ENCODE measurements at places on chromosomes 4 and X. TPM values are rescaled to one million over a fixed set of nuclear protein-coding genes. Genes with fewer than 3 reads are reported as not detected.
A peak's percentile ranks its signal among the peaks of the same experiment; 100 is the strongest.

The BMP3 gene
- not detected for total RNA-seq

The RRH gene
- 0.19 TPM for total RNA-seq

The PPP2R2C gene
- total RNA-seq, result 9.7 TPM

The LRAT gene
- not detected for total RNA-seq

The TRAPPC11 gene
- total RNA-seq, result 20.5 TPM

The HOPX gene
- 21.3 TPM for total RNA-seq

The SNCA gene
- total RNA-seq, result 7.0 TPM

The CDS1 gene
- 1.3 TPM for total RNA-seq

The DNAAF6 gene
- not detected for total RNA-seq

- H3K36me3 ChIP-seq, result no peaks in the 10 kb centered on the region
- no peaks in the 10 kb centered on the region for H3K4me1 ChIP-seq
- H3K27ac ChIP-seq, result no peak overlapping the region
- no peak for DNase-seq
- H3K27me3 ChIP-seq, result no peaks in the 10 kb centered on the region
Observed at GRCh38 chr4:20529691-20530090, 170.6 kb upstream of the PACRGL start.

DNA sequence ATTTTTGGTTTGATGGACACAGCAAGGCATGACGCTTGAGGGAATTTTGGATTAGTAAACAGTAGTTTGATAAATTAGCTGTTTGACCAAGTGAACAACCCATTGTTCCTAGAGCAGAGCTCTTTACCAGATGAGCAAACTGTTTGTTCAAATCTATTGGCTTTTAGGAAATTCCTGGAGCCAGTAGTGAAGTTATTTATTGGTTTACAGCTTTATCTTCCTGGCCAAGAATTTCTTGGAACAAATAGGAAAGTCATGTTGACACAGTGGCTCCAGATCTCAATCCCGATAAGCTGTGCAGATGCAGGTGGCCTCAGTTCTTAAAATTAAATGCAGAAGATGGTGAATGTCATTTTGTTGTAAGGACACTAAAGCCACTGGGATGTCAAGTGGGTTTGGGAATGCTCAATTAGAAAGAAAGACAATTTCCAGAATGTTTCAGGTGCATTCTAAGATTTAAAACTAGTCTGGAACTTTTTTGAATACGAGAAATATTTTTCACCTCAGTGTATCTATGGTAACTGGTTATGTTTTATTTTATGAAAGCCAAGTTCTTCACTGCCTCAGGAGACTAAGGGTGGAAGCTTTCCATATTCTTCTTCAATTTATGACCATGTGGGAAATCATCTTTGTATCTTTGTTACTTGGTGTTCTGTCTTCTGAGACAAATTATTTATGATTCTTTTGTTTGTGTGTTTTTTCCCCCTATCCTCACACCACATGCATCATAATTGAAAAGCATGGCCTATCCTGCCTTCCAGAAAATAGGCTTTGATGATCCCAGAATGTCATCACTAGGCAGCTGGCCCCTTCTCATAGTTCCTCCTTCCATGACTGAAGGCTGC lies 554.5 kb downstream of the STIM2 start:
- no peak for DNase-seq
- peaks cover under 1% of the 10 kb centered on the region for H3K4me1 ChIP-seq
- no peak overlapping the region for H3K27ac ChIP-seq
- no peaks in the 10 kb centered on the region for H3K36me3 ChIP-seq

DNA sequence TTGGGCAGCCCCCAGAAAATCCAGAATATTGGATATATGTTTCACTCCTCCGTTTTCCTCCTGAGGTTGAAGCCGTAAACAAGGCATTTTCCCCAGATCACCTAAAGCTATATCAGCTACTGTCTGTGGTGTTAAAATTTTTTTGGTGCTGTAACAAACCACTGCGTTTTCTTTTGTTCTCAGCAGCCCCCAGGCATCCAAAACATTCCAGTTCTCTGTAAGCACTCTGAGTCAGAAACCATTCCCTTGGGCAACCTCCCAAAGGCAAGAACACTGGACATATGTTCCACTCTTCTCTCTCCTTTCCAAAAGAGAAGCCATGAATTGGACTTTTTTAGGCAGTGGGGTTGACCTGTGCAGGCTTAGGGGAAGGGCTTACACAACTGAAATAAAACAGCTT lies 310.9 kb downstream of the MID1IP1 start:
- no peak overlapping the region for H3K27ac ChIP-seq

GRCh38 chrX:9090766-9091165 lies 56.8 kb upstream of the FAM9B start:
- H3K36me3 ChIP-seq, result no peaks in the 10 kb centered on the region
- H3K4me3 ChIP-seq, result no peak overlapping the region
- no peak for DNase-seq
- no peaks in the 10 kb centered on the region for H3K27me3 ChIP-seq
- no peak overlapping the region for H3K27ac ChIP-seq

DNA sequence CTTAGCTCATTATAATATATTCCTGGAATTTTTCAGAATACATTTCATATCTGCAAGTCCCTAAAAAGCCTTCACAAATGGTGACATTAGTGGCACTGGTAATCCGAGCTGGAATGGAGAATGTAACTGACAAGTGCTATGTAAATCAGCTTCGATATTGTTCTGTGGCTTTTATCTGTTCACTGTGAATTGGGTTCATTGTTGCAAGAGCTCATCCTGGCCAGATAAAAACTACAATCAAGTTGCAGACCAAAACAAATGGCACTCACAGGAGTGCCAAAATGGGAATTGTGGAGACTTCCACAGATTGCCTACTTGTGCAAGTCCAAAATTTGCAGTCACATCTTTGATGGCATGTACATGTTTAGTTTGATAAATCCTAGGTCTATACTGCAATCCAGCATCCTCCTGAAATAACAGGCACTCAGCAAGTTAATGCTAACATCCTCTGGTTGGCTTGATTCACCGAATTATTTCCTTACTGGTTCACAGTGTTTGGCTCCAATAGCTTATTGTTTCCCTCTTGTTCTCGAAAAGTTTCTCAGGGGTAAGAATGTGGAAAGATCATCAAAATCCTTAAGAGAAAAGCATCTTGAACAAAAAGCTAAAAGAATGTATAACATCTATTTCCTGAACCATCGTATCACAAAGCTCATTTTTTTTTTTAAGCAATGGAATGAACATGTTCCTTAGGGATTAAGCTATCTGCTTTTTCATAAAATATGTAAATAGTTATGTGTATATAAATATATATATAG lies 904.9 kb downstream of the CENPC start:
- H3K4me1 ChIP-seq, result no peaks in the 10 kb centered on the region
- H3K36me3 ChIP-seq, result no peaks in the 10 kb centered on the region
- no peaks in the 10 kb centered on the region for H3K27me3 ChIP-seq

GRCh38 chrX:115459883-115460880 lies 100.8 kb upstream of the PLS3 start:
- no peaks in the 10 kb centered on the region for H3K36me3 ChIP-seq
- H3K4me1 ChIP-seq, result peaks cover 19% of the 10 kb centered on the region
- no peak for DNase-seq
- no peaks in the 10 kb centered on the region for H3K27me3 ChIP-seq

- H3K27me3 ChIP-seq, result no peaks in the 10 kb centered on the region
- no peak for DNase-seq
- no peak overlapping the region for H3K27ac ChIP-seq
- no peaks in the 10 kb centered on the region for H3K4me1 ChIP-seq
Observed at GRCh38 chrX:37989304-37989703, 17.0 kb upstream of the SYTL5 start.

- H3K36me3 ChIP-seq, result peaks cover 41% of the 10 kb centered on the region
- H3K27ac ChIP-seq, result peak within 1 kb of the TSS; percentile 86
- H3K4me3 ChIP-seq, result peak within 1 kb of the TSS; percentile 75
- peak; percentile 87 for DNase-seq
- peaks cover 23% of the 10 kb centered on the region for H3K4me1 ChIP-seq
- no peaks in the 10 kb centered on the region for H3K27me3 ChIP-seq
Observed at GRCh38 chrX:154443992-154444754, at the start of gene FAM50A. TSS of gene FAM50A (plus strand) at chrX:154444141. CDS start at chrX:154444236, 95 bp downstream.

GRCh38 chrX:132740316-132741123 lies 217.9 kb downstream of the HS6ST2 start:
- H3K27ac ChIP-seq, result no peak overlapping the region
- no peak for DNase-seq
- no peaks in the 10 kb centered on the region for H3K36me3 ChIP-seq
- H3K27me3 ChIP-seq, result peaks cover 5% of the 10 kb centered on the region
- no peak overlapping the region for H3K4me3 ChIP-seq

DNA sequence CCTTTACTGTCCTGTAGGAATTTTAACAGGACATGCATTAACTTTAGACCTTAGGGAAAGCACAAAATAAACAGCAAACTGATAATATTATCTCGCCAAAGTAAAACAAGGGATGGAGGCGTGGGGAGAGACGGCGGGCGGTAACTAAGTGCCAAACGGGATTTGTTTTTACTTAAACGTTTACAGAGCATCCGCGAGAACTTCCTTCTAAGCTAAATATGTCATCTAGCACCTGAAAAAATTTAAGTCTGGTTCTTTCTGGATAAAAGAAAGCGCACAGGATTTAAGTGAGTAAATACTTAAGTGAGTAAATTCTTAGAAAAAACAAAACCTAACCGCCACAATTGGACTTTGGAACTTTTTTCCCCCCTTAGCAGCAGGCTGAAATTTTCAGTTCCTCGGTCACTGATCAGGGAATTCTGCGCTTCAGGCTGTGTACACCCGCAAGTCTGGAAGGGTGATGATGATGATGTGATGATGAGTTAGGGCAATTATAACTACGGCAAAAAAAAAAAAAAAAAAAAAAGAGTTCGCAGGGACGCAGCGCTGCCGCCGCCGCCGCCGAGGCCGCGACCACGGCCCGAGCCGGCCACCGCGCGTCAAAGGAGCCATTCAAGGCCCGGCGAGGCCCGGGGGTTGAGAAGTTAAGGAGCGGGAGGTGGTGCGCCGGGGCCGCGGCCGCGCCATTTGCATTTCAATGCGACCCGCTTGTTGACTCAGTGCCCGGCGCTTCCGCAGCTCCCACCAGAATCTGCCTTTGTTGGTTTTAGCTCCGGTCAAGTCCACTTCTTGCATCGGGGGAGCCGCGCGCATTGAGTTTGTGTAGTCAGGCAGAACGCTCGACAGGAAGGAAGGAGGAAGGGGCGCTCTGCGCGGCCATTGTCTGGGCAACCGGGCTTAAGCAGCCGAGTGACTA lies 108.8 kb downstream of the SPRY1 start:
- H3K27me3 ChIP-seq, result no peaks in the 10 kb centered on the region
- H3K4me3 ChIP-seq, result peak overlapping the region; percentile 72
- peaks cover 13% of the 10 kb centered on the region for H3K4me1 ChIP-seq
- DNase-seq, result peak; percentile 67

GRCh38 chr4:159503236-159504008 lies 400.5 kb downstream of the RAPGEF2 start:
- no peaks in the 10 kb centered on the region for H3K4me1 ChIP-seq
- peaks cover 60% of the 10 kb centered on the region for H3K27me3 ChIP-seq
- H3K27ac ChIP-seq, result no peak overlapping the region

DNA sequence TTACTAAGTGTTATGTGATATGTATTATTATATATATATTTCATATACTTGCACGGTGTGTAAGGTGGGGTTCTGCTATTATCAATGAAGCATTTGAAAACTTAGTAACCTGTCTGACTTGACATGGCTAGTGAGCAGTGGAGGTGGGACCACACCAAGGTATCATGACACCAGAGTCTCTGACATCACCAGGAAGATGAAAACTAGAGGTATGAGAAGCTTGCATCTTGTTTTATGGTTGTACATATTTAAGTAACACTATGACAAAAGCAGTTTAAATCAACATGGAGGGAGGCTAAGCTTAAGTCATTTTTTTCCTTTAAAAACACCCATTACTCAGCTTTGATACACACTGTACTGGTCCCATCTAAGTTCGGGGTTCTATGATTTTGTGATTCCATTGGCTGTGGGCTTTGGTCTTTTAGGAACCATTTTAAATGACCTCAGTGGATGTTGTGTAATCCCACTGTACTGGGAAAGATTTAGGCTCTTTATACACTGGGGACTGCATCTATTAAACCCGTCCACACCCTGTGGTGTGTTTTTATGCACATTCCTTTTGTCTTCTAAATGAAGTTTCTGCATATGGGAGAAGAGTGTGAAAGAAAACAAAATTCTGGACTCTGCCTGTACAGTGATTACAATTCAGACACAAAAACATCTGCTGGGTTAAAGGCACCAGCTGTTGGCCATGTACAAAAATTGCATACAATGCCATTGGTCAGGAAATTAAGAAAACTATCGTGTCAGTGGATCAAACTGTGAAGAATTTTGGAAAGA lies 570.6 kb downstream of the SPRY1 start:
- peak overlapping the region; percentile 49 for H3K27ac ChIP-seq
- no peak overlapping the region for H3K4me3 ChIP-seq
- H3K27me3 ChIP-seq, result no peaks in the 10 kb centered on the region
- no peak for DNase-seq

GRCh38 chr4:89904524-89904923 lies 9.9 kb downstream of the MMRN1 start:
- no peaks in the 10 kb centered on the region for H3K36me3 ChIP-seq
- no peak overlapping the region for H3K4me3 ChIP-seq
- DNase-seq, result no peak
- H3K27me3 ChIP-seq, result no peaks in the 10 kb centered on the region

GRCh38 chrX:53682885-53683555 lies 3.5 kb downstream of the HUWE1 start:
- peaks cover 17% of the 10 kb centered on the region for H3K36me3 ChIP-seq
- H3K4me1 ChIP-seq, result peaks cover 43% of the 10 kb centered on the region
- DNase-seq, result no peak
- peak overlapping the region; percentile 77 for H3K4me3 ChIP-seq
- peak overlapping the region; percentile 88 for H3K27ac ChIP-seq
- H3K27me3 ChIP-seq, result no peaks in the 10 kb centered on the region

DNA sequence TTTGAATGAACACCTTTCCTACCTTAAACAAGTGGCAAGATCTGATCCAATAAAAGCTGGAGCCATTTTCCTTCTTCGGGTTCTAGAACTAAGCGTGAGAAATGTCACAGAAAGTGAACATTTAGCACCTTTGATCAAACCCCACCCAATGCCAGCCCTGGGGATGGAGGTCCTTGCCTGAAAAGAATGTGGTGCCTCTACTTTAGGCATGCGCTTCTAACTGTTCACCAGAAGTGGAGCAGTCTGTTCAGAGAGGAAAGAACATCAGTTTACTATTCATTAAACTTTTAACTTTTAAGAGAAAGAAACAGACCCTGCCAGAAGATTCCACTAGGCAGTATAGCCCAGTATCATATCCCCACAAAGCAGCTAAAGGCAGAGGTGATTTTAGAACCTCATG lies 75.9 kb downstream of the INTS12 start:
- no peak overlapping the region for H3K4me3 ChIP-seq
- no peaks in the 10 kb centered on the region for H3K27me3 ChIP-seq
- peak overlapping the region; percentile 71 for H3K27ac ChIP-seq
- no peaks in the 10 kb centered on the region for H3K36me3 ChIP-seq

- DNase-seq, result no peak
- H3K27me3 ChIP-seq, result no peaks in the 10 kb centered on the region
- H3K4me1 ChIP-seq, result peaks cover 76% of the 10 kb centered on the region
Observed at GRCh38 chr4:15037923-15038541, 35.8 kb downstream of the CPEB2 start.

- no peak overlapping the region for H3K27ac ChIP-seq
- no peaks in the 10 kb centered on the region for H3K27me3 ChIP-seq
- no peaks in the 10 kb centered on the region for H3K4me1 ChIP-seq
- no peak for DNase-seq
Observed at GRCh38 chrX:42837101-42837726, 59.3 kb upstream of the PPP1R2C start.

- H3K27ac ChIP-seq, result no peak overlapping the region
- DNase-seq, result no peak
- H3K36me3 ChIP-seq, result no peaks in the 10 kb centered on the region
- H3K27me3 ChIP-seq, result no peaks in the 10 kb centered on the region
Observed at GRCh38 chr4:173195109-173195508, 26.5 kb downstream of the GALNT7 start.

- H3K36me3 ChIP-seq, result no peaks in the 10 kb centered on the region
- no peaks in the 10 kb centered on the region for H3K27me3 ChIP-seq
- DNase-seq, result no peak
- H3K27ac ChIP-seq, result no peak overlapping the region
Observed at GRCh38 chrX:2650865-2651264, 40.2 kb upstream of the CD99 start.
